ENCODE measurements at places on chromosomes 16 and 17.

- no peak for DNase-seq
Observed at GRCh38 chr16:24906901-24907300, 61.1 kb downstream of the SLC5A11 start.

DNA sequence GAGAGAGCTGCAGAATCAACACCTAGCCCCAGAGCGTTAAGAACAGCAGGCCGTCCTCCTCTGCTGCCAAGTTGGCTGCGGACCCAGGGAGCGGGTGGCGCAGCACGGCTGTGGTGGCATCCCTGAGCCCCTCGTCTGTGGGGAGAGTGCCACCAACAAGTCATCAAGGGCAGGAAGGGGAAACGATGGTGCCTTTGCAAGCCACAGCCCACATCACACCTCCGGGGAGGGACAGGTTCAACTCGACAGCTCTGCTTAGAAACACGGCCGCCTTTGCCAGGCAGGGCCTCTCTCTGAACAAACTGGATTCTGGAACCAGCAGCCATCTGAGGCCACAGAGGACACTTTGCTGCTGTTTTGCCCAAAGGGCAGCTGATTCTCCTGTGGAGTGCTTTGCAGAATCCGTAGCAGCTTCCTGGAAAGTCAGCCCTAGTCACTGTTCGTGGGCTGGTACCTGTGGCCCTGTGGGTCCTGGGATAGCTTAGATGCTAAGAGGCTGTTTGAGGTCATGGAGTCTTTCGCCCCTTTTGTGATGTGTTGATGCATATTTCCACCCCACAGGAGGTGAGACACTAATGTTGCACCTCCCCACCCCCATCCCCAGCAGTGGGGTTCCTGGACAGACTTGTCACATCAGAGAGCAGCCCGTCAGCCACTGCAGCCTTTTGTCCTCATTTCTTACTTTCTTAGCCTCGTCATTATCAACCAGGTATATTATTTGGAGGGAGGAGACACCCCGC is 270.6 kb downstream of the CPPED1 start:
- no peak for DNase-seq

DNA sequence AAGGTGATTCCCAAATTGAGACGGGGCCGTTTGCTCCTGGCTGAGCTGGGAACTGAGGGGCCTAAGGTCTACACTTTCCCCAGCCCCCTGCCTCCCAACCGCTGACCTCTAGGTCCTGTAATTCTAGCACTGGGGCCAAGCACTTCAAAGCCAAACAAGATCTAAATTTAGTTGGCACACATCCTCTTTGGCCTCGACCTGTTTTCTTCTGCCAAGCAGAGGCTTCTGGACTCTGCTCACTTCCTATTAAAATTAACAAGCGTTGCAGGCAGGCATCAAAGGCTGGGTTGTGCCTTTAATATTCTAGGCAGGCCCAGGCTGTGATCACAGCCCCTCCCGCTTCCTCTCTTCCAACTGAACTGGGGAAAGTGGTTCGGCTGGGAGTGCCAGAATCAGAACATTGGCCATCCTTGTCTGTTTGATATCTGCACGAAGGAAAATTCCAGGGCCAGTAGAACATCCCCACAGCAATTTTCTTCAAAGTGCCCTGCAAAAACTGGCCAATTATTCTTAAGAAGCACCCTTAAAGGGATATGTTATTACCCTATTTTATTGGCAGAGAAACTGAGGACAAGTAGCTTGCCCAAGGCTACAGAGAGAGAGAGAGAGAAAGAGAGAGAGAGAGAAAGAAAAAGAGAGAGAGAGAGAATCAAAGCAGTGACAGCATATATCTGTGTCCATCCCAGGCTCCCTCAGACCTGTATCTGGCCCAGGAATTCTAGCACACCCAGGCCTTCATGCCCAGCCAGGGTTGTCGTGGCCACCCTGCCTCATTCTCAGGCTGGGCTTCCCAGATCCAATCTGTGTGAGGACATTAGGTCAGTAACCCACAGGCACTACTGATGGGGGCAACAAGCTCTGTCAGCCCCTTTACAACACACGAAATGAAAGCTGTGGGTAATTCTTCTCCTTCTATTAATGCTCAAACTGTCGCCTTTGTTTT is 12.8 kb upstream of the MT4 start:
- peak; percentile 61 for DNase-seq

- DNase-seq = no peak
Observed at GRCh38 chr16:17023606-17024005, 447.2 kb downstream of the XYLT1 start.

DNA sequence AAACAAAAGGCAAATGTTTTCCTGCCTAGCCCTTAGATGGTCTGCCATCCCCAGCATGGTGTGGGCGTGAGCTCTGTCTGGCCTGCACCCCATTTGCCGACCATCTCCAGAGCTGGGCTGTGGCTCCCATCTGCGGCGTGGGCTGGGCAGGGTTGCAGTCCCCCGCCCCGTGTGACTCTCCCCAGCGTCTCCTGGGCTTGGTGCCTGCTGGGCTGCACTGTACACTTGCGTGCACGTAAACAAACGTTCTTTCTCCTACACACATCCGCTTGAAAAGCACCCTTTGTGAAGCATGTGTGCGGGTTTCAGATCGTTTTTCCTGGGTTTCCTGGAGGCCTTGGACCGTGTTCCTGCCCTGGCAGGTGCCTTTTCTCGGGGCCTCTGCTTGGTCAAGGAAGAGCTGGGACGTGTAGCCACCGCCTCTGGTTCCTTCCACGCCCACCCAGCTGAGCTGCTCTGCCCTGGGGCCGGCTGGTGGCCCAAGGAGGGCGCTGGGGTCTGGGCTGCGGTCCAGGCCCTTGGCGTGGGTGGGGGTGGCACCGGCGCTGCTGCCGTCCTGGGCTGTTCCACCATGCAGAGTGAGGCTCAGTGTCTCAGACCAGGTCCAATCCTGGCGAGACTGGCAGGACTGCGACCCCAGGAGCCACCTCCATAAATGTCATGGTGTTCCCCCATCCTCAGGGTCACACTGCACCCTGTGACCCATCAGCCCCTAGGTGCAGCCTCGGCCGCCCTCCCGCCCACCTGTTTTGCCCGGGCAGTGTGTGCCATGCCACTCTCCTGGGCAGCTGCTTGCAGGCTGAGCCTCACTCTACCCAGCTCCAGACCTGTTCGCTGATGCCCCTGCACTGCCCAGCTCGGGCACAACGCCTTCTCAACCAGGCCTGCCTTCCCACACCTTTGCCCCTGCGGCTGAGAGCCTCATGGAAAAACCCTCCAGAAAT is 9.9 kb upstream of the BAIAP3 start:
- DNase-seq = no peak

DNA sequence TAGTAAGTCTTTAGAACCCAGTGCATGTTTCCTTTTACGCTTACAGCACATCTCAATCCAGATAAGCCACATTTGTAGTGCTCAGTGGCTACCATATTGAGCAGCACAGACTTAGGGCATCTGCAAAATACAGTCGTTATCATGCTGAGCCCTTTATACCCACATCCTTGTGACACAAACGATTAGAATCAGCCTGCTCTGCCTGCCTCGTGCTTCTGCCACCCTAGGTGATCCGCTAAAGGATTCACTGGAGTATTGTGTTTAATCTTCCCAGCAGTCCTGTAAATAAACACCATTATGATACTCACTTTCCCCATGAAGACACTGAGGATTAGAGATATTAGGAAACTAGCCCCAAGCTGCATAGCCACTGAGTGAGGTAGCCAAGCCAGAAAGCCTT is 51.3 kb upstream of the FA2H start:
- no peak for DNase-seq

- no peak for DNase-seq
Observed at GRCh38 chr17:58059141-58059540, 24.1 kb upstream of the DYNLL2 start.

- DNase-seq = no peak
Observed at GRCh38 chr17:63978272-63979200, 5.8 kb upstream of the SCN4A start.

DNA sequence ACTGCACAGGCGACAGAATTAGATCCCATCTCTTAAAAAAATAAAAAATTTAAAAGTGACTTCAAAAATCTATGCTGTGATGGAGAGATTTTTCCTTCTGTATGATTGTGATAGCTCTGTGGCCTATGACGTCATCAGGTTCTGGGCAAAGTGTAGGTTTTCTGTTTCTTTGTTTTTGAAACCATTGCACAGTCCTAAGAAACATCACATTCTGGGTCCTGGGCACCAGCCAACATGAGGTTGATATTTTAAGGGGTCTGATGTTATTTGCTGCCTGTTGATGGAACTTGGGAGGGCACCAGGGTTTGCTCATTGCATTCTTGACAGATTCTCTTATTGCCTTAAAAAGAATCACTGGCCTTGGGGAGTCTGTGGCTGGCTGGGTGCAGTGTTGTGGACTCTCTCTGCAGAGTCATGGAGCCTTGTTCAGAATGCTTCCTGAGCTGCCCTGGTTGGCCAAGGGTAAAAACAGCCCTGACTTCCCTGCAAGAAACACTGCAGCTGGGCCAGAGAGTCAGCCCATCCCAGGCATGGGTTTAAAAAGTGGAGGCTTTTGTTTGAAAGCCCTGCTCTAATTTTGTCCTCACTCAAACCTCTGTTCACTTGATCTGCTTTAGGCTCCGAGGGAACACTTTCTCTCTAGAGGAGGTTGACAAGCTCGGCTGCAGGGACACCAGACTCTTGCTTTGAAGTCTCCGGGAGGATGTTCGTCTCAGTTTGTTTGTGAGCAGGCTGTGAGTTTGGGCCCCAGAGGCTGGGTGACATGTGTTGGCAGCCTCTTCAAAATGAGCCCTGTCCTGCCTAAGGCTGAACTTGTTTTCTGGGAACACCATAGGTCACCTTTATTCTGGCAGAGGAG is 10.5 kb upstream of the CYLD start:
- no peak for DNase-seq

- DNase-seq = no peak
Observed at GRCh38 chr16:15607700-15608396, 35.1 kb downstream of the MARF1 start.
